Fibroblast of lung (primary cell): ENCODE measurements at places on chromosomes 5 and 9.

GRCh38 chr9:91714020-91714806 lies 235.8 kb downstream of the ROR2 start:
- peak; percentile 42 for DNase-seq

DNA sequence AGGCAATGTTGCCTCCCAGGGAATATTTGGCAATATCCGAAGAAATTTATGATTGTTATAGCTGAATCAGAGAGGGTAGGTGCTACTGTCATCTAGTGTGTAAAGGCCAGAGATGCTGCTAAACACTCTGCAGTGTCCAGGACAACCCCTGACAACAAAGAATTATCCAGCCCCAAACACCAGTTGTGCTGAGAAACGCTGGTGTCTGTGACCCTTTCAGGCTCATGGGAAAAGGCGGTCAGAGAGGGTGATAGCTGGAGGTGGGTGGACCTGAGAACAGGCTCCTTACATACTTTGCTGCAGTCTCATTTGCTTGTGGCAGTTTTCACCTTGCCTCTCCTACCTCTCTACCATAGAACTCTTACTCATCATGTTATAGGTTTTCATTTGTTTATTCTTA lies 295.3 kb upstream of the DMRT1 start:
- no peak for DNase-seq

GRCh38 chr5:153983885-153984284 lies 54.8 kb downstream of the FAM114A2 start:
- DNase-seq, result no peak

GRCh38 chr9:2934883-2935282 lies 91.0 kb upstream of the PUM3 start:
- DNase-seq, result no peak

GRCh38 chr5:133409210-133409674 lies 203.1 kb downstream of the FSTL4 start:
- DNase-seq, result no peak
